ENCODE measurements at places on chromosomes 7 and 10.

GRCh38 chr10:101305320-101306241, 48.4 kb upstream of the BTRC start:
- DNase-seq = no peak

- DNase-seq = no peak
Observed at GRCh38 chr10:1121271-1121970, 65.2 kb downstream of the WDR37 start.

GRCh38 chr7:153447011-153447410, 605.2 kb upstream of the DPP6 start:
- DNase-seq = no peak

GRCh38 chr10:98623176-98623575, 176.4 kb upstream of the HPS1 start:
- no peak for DNase-seq

GRCh38 chr10:87589645-87590051, 70.0 kb upstream of the PAPSS2 start:
- no peak for DNase-seq
